Fibroblast of the aortic adventitia (primary cell): ENCODE measurements at places on chromosomes 6 and 20.

GRCh38 chr6:112005013-112005371, 48.9 kb upstream of the CCN6 start:
- DNase-seq = peak; percentile 27

- no peak for DNase-seq
Measured at GRCh38 chr20:57287901-57288300, 21.5 kb upstream of the BMP7 start.

GRCh38 chr6:37623666-37624065, 74.0 kb downstream of the MDGA1 start:
- DNase-seq = no peak

DNA sequence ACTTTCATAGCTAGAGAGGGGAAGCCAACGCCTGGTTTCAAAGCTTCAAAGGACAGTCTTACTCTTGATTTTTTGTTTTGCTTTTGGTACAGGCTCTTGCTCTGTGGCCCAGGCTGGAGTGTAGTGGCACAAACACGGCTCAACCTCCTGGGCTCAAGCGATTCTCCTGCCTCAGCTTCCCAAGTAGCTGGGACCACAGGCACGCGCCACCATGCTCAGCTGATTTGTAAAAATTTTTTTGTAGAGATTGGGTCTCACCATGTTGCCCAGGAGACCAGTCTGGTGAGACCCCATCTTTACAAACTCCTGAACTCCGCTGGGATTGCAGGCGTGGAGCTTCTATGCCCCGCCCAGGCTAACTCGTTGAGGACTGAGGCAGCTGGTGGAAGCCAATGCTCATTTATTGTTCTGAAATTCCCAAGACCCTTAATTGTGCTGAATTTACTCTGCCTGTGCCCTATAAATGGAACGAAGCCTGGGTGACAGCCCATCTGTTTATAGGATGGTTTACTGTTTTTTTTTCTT, 18.0 kb downstream of the SRSF3 start:
- DNase-seq = no peak

DNA sequence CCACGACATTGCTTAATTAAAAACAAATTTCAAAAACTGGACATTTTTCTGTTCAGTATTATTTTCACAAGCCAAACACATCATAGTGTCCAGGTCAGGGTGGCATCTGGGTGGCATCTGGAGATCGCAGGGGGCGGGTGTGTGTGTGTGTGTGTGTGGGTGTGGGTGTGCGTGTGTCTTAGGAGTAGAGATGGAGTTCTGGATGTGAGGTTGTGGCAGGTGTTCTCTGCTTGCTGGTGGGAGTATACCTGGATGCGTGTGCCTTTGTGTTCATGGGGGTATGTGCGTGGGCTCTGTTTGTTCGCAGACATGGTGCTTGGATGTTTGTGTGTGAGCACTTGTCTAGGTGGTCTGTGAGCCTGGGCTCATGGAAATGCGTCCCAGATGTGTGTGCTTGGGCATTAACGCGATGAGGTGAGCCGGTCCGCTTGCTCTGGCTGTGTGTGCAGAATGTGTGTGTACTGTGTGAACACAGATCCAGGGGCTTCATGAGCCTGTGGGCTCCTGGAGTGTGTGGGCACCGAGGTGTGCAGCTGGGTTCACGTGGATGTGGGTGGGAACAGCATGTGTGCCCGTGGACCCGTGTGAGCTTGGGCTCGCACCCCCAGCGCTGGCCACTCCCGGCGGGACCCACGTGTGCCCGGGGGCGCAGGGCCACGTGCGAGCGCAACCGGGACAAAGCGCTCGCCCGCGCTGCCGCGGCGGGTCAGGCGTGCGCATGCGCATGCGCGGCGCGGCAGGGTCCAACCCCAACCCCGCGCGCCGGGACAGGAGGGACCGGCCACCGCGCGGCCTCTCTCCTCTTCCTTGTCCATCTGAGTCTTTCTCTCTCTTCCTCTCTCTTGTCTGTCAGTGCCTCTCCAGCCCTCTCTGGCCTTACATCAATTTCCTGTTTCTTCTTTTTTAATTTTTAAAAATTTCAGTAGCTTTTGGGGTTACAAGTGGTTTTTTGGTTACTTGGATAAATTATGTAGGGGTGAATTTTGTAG, 60.4 kb downstream of the SRC start:
- DNase-seq = no peak

DNA sequence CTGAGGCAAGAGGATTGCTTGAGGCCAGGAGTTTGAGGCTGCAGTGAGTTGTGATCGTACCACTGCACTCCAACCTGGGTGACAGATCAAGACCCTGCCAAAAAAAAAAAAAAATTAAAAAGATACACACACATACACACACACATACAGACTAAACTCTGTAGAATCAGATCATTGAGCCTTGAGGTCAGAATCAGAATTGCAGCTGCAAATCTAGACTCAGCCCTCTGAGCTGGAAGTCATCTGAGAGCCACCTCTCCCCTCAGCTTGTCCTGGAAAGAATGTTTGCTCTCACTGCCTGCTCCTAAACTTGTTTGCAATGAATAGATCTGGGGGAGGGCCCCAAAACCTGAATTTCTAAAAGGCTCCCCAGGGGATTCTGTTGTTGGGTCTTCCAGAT, 41.4 kb upstream of the ANGPT4 start:
- no peak for DNase-seq

GRCh38 chr20:24497851-24498250, 28.4 kb downstream of the SYNDIG1 start:
- DNase-seq = peak; percentile 58

- DNase-seq = no peak
Measured at GRCh38 chr6:30881392-30882203, 2.7 kb upstream of the DDR1 start.

DNA sequence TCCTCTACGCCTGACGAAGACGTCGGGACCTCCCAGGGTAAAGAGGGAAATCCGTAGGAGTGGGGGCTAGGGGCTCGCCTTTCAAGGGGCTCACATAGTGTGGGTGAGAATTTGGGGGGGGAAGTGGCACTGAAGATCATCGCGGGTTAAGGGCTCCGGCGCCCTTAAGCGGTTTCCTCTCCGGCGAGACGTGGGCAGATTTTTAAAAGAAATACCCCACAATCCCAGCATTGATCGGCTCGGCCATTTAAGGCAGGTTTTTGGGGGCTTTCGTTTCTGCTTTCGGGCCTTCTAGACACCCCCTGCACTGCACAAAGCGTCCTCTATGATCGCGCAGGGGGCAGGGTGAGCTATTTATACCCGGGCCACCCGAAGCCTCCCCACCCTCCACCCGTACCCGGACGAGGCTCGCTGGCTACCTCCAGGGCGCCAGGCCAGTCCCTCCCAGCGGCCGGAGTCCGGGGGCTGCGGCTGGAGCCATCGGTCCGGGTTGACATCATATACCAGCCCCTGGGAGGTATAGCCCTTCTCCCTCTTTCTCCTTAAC, 1.2 kb downstream of the NKX2-2 start:
- no peak for DNase-seq

DNA sequence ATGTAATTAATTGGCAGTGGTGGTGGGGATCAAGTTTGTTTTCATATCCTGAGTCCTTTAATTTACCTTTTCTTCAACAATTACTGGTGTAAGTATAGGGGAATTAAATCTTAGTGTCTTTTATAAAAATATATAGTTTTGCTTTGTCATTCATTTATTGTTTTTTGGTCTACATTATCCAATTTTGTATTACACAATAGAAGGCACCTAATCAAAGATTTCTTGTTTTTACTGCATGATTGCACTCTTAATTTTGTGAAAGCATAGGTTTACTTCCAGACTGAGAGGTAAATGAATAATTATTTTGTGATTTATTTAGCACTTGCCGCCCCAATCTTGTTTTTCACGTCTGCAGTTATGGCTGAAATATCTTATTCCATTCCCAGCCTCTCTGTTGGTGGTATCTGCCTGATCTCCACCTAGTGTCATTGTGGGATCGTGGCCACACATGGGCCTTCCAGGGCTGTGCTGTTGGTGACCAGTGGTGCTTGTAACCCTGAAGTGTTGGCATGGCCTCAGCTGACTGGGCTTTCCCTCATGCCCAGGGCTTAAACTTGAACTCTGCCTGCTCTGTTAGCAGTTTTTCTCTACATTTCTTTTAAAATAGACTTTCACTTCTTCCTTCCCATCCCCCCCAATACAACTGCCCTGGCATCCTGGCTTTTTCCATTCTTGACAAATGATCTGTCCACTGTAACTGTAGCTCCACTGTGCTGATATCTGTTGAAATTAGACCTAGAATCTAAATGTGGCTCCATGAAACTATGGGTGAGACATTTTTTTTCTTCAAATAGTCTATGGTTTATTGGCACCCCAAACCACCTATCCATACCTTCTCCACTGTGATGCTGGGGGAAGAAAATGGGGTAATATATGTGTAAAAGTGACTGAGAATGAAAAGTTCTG, 24.8 kb downstream of the E2F3 start:
- DNase-seq = no peak

DNA sequence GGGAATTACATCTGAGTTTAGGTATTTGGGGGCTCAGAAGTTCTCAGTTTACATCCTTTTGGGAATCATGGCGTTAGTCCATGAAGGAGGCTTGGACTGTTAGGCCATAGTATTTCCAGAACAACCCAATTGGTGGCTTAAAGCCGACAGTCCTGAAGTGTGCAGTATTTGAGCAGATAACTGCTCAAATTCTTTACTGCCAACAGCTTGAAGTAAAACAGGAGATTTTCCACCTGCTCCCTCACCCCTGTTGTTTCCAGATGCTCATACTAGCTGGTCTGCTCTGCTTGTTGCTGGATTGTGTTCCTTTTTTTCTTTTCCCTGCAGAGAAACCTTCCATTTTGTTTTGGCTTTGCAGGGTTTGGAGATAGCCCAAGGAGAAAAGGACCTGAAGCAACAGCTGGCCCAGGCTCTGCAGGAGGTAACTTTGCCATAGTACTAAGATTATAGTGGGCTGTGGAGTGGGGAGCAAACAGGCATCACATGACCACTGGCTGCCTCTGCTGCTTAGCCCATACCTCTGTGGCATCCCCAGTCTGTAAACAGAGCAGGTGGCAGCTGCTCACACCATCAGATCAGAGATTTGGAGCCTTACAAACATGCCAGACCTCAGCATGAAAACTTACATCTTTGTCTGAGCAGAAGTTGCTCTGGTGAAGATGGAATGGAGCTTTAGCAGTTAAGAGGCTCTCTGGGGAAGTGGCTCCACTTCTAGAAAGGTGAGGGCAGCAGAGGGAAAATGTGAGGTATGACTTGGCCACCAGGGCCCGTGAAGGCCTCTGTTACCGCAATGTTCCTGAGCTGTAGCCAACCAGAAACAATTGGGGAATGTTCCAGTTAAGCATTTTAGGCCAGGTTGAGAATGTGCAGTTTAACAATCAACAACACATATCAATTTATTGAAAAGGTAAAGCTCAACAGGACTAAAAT, 17.6 kb downstream of the RNF8 start:
- no peak for DNase-seq

DNA sequence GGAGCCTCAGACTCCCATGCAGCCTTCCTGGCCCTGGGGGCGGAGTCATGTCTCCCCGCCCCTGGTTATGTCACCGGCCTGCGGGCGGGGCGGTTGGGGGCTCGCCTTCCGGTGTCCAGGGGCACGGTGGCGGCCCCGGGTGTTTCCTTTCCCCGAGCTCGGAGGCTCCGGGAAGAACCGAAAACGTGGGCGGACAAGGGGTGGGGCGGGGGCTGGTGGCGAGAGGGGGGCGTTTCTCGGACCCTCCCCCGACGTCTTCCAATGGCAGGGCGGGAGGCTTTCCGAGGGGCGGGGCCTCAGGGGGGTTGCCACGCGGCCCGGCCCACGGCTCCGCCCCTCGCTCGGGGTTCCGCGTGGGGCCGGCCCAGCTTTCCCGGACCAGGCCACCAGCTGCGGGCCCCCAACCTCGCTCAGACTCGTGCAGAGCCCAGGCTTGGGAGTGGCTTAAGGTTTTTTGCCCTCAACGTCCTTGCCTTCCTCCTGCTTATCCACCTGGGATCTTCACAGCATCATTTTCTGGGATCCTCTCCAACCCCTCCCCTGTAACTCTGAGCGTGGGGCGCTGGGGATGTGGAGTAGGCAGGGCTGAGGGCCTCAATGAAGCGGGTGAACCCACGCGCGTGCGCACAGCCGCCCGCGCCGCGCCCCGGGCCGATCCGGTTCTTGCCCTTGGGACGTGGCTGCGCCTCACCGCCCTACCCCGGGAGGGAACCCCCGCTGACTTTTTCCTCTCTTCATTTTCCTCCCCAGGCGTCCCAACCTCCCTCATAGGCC, 2.1 kb upstream of the NRN1 start:
- no peak for DNase-seq

DNA sequence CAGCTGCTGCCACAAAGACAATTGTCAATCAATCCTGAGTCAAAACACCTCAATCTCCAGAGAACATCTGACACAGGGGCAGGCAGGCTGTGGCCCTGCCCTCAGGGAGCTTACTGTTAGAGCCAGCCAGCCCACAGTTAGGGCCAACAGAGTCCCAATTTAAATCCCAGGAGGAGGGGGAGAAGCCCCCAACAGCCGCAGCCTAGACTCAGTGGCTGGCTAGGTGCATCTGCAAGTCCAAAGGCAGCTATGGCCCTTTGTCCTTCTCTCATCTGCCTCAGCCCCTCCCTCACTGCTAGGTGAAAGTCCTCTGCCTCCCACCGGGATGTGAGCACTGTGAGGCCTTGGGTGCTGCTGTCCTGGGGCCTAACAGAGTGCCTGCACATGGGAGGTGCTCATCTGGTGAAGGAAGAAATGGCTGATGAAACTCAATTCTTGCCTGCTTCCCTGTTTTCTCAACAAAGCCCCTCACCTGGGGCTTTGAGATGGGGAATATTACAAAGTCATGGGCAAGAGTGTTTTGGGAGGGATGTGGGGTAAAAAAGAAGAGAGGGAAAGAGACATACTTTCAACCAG, 33.7 kb upstream of the VEGFA start:
- DNase-seq = no peak

DNA sequence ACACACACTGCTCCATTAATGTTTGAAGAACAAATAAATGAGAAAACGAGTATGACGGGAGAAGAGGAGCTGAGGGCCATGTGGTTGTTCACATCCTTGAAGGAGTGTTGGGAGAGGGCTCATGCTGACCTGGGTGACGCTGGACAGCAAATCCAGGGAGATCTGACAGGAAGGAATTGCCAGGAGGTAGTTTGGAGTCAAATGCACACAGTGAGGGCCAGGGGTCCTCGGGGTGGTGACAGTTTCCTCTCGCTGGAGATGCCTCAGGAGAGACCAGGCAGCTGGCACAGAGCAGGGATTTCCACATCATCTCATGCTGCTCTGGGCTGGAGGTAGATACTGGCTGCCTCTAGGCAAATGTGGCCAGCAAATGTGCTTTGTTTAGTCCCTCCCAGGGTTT, 2.0 kb upstream of the TMEM181 start:
- no peak for DNase-seq

GRCh38 chr6:57313009-57313408, 4.4 kb upstream of the PRIM2 start:
- DNase-seq = peak; percentile 39

- peak; percentile 91 for DNase-seq
Measured at GRCh38 chr6:26205625-26206574, 118.7 kb downstream of the HFE start.

DNA sequence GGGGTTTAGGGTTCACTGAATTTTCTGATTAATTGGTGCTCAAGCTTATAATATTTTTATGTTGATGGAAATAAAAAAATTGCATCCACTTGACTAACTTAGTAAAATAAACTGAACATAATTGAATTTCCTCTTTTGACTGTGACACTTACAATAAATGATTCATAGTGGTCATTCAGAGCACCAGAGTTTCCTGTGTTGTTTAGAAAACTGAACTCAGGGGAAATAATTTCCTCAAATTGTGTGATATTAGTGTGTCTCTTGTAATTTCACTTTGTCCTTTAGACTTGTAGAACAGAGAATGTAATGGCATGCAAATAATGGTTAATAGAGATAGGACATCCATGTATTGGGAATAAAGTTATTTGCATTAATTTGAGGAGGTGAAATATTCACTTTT, 319.7 kb upstream of the MAN1A1 start:
- peak; percentile 3 for DNase-seq

- DNase-seq = no peak
Measured at GRCh38 chr20:31967830-31968249, at the start of gene XKR7. Gene XKR7 (plus strand): TSS chr20:31968151. CDS start chr20:31968176, 25 bp downstream.

GRCh38 chr20:43545837-43546578, 12.8 kb upstream of the SGK2 start:
- no peak for DNase-seq
